Activated CD8-positive, alpha-beta memory T cell treated with anti-CD3 and anti-CD28 coated beads for 48 hours (primary cell): ENCODE measurements at places on chromosomes 3 and 15.

DNA sequence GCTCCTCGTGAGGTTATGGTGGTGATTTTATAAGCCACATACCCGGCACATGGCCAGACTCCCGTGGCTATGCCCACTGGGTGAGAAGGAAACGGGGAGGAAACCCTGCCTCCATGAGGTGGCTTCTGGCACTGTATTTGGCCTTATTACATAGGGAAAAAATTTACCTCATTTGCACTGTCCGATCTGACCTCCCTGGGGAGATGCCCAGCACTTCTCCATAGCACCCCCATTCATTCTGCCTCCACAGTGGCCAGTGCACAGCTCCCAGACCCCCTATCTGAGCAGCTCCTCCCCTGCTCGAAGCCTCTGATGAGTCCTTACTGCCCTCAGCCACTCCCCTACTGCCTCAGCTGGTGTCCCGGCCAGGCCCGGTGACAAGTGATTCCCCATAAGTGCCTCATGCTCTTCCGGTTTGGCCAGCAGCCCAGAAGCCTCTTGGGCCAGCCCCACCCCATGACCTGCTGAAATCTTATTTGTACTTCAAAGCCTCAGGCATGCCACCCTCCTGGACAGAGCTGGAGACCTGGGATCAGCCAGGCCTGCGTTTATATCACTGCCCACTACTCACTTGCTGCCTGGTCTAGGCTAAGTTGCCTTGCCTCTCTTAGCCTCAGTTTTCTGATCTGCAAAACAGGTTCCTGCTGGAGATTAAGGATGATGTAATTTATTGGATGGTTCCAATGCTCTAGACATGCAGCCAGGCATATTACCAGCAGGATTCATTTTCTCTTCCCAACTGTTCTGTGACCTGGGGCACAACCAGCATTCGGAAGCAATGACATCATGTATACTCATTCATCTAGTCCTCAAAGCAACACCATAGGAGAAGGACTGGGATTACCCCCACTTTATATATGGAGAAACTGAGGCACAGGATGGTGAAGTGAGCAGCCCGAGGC lies 30.6 kb upstream of the SLC6A6 start:
- DNase-seq = no peak

DNA sequence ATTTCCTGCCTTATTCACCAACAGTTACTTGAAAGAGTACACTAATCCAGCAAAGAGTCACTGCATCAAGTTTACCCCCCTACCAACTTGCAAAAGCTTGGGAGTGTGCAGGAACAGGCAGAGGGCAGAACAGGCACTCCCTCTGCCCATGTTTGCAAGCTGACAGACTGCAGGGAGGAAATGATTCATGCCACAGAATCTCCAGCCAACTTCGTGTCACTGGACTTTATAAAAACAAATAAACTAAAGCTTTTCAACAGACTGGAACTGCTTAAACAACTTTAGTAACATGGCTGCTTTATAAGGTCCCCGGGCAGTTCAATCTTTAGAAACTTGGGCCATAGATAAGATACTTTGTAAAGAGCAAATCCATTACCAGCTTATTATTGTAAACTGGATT lies 129.5 kb downstream of the THRB start:
- DNase-seq = no peak

DNA sequence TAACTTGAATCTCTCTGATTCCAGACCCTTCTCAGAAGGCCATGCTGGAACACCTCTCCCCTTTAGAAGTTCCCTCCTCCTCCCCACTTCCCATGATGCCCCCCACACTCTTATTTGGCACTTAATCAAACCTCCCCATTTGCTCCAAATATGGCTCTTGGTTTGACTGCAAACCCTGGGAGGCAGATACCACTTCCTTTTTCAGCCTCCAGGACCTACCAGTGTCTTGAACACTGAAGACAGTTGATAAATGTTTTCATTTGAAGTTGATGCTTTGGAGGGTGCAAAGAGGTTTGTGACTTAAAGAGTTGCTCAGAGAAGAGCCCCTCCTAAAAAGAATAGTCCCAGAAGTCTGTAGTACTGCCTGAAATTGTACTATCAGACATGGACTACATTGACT lies 61.5 kb downstream of the SEMA5B start:
- DNase-seq = no peak

GRCh38 chr3:49327485-49327884 lies 12.4 kb downstream of the USP4 start:
- no peak for DNase-seq

DNA sequence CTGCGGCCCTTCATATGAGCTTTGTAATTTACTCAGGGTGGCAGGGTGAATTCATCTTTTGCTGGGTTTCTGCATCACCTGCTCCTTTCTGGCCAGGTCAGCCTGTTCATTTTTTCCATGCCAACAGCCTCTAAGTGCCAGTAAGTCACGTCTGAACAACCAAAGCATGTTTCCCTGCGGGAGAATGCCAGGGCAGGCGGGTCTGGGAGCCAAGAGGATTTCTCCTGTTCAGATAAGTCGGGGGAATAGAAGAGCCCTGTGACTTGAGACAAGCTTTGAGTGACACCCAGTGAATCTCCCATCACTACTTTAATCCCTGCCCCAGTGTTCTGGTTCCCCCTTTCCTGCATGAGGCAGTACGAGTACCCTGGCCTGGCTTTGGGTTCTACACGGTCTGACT lies 153.1 kb downstream of the PGPEP1L start:
- no peak for DNase-seq

DNA sequence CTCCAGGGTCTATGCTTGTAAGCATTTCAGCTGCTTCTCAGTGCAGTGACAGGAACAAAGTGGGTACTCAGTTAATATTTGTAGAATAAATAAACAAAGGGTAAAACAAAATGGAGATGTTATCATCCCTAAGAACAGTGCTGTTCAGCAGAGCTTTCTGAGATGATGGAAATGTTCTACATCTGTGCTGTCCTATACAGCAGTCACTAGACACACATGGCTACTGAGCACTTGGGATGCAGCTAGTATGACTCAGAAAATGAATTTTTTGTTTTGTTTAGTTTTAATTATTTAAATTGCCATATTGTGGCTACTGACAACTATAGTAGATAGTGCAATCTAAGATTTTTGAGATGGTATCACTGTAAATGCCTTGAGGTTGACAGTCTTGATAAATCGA lies 283.8 kb upstream of the ADAMTS9 start:
- no peak for DNase-seq
